T-helper 1 cell (primary cell): ENCODE measurements at places on chromosomes 6 and 20.
A peak's percentile ranks its signal among the peaks of the same experiment; 100 is the strongest.

GRCh38 chr20:50546729-50547314, 36.6 kb downstream of the PTPN1 start:
- DNase-seq = no peak

- DNase-seq = no peak
Measured at GRCh38 chr20:31489152-31489551, 14.1 kb downstream of the REM1 start.

DNA sequence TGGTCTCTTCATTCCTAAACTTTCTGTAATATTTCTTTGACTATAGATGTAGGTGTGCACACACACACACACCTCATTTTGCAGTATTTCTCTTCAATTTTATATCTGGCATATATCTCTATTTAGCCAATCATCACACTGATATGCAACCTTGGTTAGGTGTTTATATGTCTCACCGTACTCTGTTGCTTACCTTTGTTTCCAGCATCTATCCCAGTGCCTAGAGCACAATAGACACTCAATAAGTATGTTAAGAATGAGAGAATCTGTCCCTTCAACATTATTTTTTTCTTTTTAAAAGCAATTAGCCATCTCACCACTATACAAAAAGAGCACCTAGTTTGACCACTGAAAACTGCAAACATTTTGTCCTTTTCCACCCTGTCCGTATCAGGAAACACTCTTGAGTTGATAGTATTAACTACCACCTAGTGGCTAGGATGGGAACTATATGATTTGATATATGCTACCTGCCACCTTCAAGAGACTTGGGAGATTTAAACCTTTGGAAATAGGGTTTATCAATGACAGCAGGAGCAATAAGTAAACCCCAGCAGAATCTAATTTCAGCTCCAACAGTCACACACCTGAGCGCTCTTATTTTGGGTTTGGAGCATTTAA, 48.7 kb upstream of the RSPO3 start:
- DNase-seq = no peak

DNA sequence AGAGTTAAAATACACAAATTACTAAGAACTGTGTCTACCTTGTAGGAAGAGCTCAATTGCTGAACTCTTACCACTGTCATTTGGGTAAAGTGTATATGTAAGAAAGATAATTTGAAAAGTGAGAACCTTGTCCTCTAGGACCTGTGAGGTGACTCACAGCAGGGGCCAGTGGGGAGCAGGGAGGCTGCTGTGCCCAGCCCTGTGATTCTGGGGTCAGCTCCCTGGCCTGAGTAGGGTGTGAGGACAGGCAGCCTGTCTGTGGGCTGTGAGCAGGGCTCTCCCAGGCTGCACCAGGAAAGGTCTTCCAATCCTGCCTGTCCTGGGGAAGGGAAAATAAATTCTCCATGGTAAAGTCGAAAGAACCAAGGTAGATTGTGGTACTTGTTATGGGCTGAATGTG, 27.3 kb upstream of the SIRPG start:
- no peak for DNase-seq

GRCh38 chr6:98547634-98548033, 286.7 kb upstream of the POU3F2 start:
- no peak for DNase-seq

GRCh38 chr6:73854998-73855718, 159.2 kb downstream of the CD109 start:
- DNase-seq = peak; percentile 49

DNA sequence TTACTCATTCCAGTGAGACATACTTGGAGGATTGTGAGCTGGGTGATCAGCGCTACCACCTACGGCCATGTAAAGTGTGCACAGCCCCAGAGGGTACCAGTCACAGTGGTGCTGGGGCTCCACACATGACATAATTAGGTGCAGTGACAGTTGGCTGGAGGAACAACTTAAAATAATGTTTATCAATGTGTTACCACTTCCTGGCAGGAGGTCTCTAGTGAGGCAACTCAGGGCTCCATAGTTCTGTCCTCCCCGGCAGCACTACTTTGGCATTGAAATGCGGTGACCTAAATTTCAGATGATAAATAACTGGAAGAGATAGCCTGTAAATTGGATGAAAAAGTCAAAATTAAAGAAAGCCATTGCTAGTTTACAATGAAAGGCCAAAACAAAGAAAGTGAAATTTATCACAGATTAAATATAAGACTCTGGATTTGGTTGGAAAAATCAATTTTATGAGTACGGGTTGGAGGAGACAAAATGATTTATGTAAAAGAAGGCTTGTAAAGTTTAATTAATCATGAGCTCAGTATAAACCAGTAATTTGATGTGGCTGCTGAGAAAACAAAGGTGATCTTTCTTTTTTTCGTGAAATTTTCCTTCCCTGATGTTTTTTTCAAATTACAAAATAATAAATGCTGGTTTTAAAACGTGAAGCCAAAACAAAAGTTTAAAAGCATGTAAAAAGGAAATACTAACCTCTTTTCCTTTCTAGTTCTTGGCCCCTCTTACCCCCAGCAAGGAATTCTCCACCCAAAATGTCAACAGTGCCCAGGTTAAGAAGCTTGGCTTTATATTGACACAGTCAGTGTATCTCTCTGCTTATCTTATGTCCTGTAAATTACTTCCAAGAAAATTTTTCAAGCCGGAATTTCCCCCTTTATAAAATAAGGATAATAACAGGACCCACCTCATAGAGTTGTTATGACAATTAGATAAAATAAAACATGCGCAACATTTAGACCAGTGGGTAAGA, 126.7 kb upstream of the NOX3 start:
- DNase-seq = no peak

DNA sequence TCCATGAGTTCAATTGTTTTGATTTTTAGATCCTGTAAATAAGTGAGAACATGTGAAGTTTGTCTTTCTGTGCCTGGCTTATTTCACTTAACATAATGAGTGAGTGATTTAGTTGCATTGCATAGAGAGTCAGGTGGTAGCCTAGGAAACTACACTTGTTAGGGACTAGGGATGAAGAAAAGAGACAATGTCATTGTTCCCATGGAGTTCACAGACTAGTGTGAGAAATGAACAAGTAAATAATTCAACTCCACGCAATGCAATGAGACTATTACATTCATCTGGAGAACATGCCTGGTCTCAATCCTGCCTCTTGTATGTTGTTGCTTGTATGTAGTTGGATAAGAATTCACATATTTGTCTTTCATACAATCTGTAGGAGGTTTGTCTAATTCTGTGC, 76.3 kb upstream of the B3GAT2 start:
- no peak for DNase-seq

GRCh38 chr6:168133168-168133561, 54.2 kb upstream of the FRMD1 start:
- DNase-seq = no peak
